NCI-H1105 (cell line): ENCODE measurements at places on chromosomes 12 and 14.

DNA sequence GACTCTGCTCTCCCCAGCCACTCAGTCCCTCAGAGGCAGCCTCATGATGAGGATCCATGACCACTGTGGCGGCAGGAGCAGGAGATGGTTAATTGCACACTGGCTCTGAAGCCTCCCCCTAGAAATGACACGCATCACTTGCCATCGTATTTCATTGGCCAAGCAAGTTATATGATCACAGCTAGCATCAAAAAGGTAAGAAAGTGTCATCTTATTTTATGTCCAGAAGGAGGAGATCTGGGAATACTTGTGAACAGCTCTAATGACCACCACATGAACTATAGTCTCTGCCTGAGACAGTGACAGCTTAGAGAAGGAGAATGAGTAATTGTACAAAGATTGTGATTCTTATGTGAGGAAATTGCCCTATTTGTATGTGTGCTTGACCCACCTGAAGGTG is 363.4 kb downstream of the NUAK1 start:
- no peak for DNase-seq

- DNase-seq = no peak
Measured at GRCh38 chr12:126761420-126761819, 1505.5 kb upstream of the TMEM132C start.

- DNase-seq = no peak
Measured at GRCh38 chr14:94636744-94637412, 24.7 kb downstream of the SERPINA3 start.

DNA sequence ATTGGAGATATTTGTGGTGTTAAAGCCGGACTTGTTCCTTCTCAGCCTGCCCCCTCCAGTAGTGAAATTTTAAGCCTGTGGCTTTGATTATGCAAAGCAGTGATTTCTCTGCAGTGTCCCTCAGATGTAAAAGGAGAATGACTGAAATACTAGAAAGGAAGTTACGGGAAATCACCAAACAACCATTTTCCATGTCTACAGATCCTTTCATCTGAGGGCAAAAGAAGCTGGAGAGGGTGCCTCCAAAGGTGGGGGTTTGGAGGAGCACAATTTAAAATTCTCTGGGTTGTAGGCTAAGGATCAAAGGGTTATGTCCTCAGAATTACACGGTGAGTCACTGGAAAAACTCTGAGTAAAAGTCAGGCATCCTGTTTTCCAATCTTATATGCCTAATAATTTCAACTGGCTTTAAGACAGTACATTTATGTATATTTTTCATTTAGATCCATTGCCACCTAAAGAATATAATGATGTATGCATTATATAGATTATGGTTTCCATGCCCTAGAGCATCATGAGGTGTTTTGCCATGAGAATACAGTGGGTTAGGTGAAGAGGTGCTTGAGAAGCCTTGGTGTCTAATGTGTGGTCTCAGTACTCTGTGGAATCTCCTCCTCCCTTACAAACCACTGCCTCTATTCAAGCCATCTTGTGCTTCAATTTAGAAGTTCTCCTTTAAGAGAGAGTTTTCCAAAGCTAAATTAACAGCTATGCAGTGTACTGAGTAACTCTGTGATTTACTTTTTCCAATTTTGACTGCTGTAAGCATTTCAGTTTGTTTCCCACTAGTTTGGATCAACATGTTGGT is 362.1 kb downstream of the RAD51B start:
- DNase-seq = no peak

- DNase-seq = no peak
Measured at GRCh38 chr12:89664441-89664840, 44.2 kb downstream of the ATP2B1 start.

GRCh38 chr12:50123203-50123602 is 11.2 kb downstream of the COX14 start:
- DNase-seq = no peak

GRCh38 chr12:106551410-106551809 is 31.4 kb upstream of the RFX4 start:
- DNase-seq = no peak

GRCh38 chr14:59816941-59817340 is 53.6 kb downstream of the RTN1 start:
- DNase-seq = no peak

GRCh38 chr12:4705824-4706223 is 14.4 kb upstream of the GALNT8 start:
- no peak for DNase-seq

DNA sequence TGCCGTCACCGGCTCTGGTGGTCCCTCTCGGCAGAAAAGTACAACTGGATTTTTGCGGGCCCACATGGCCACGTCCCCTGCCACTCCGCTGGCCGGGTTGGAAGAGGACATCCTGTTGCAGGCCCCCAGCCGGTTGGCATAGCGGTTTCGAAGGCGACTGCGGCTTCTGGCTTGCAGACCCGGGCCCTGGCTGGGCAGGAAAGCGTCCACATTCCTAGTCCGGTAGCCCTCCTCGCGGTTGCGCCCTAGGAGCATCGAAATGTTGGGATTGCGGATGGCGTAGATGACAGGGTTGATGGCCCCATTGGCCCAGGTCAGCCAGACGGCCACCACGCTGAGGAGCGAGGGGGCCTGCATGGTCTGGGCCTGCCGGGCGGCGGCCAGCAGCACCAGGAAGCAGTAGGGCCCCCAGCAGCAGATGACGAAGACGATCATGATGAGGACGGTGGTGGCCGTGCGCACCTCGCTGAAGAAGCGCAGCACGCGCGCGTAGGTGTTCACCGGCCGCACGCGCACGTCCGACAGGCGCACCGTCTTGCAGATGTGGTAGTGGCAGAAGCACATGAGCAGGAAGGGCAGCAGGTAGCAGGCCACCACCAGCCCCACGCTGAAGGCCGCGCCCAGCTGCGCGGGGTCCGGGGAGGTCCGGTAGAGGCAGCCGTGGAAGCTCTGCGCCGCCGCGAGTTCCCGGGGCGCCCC is 1.2 kb downstream of the GPR135 start:
- DNase-seq = no peak

GRCh38 chr12:124625867-124626675 is 58.7 kb upstream of the NCOR2 start:
- DNase-seq = no peak

DNA sequence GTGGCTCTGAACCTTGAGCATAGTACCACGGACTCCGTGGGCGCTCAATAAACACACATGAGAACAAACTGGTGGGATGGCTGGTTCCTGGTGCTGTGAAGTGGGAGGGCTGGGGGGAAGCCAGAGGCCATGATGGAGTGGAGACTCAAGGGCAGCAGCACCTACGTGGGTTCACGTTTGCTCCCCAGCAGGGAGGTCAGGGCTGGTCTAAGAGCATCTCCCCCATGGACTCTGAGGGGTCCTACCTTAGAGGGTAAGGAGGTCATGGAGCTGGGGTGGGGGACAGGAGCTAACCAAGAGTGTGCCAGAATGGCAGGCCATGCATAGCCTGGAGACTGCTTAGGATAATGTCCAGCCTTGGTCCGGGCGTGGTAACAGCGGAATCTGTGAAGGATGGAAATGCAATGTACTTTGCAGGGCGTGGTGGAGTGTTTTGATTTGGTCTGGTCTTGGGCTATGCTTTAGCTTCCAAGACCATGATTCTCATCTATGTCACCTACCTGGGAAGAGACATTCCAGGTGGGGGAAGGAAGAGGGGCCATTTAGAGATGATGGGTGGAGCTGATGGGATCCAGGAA is 103.0 kb downstream of the PRMT8 start:
- DNase-seq = no peak

DNA sequence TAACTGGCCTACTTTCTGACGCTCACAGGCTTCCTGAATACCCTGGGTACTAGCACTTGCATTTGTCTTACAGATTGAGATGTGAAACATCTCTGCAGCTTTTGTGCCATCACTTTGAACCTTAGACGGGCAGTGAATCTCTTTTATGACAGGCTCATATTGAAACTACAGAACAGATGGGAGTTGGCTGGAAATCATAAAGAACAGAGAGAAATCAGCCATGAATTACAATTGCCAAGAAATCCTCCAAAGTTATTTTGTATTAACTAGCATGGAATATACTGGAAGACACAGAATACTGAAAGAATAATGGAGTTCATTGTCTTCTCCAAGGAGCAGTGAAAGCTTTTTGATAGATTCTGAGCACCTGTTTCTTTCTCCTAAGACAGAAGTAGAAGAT is 32.7 kb downstream of the MYF5 start:
- no peak for DNase-seq

GRCh38 chr14:22088614-22089342 is 415.2 kb upstream of the OR4E1 start:
- DNase-seq = no peak

GRCh38 chr14:77338302-77338701 is 17.5 kb downstream of the GSTZ1 start:
- no peak for DNase-seq

DNA sequence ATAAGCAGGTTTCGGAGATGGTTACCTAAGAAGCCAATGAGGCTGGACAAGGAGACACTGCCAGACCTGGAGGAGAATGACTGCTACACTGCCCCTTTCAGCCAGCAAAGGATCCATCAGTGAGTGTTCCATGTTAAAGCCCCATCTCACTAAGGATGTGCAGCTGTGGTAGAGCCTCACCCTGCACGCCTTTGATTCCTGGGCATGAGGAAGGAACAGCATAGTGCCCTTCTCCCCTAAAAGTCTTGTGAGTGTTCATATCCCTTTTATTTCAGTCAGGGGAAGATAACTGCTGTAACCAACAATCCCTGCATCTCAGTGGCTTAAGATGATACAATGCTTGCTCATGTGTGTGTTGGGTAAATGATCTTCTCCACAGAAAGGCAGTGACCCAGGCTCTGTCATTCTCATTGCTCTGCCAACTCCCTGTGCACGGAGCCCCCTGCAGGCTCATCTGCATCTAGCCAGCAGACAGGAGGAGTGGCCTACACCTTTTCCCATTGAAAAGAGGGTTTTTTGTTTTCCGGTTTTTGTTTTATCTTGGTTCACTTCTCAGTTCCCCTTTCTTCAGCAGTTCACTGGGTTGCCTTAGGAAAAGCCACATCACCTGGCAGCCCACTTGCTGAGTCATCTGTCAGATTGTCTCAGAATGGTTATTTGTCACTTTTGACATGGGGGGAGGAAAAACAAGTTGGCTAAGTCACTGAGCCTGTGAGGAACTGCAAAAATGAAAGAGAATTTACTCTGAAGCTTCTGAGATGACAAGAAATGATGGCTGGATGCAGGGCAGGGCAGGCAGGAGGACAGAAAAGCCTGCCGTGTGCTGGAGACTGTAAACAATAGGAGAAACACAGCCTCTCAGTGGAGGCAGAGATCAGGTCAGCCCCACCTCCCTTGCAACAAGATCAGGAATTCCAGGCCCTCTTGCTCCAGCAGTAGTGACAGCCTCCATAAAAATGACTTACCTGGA is 193.3 kb downstream of the ANO4 start:
- no peak for DNase-seq

DNA sequence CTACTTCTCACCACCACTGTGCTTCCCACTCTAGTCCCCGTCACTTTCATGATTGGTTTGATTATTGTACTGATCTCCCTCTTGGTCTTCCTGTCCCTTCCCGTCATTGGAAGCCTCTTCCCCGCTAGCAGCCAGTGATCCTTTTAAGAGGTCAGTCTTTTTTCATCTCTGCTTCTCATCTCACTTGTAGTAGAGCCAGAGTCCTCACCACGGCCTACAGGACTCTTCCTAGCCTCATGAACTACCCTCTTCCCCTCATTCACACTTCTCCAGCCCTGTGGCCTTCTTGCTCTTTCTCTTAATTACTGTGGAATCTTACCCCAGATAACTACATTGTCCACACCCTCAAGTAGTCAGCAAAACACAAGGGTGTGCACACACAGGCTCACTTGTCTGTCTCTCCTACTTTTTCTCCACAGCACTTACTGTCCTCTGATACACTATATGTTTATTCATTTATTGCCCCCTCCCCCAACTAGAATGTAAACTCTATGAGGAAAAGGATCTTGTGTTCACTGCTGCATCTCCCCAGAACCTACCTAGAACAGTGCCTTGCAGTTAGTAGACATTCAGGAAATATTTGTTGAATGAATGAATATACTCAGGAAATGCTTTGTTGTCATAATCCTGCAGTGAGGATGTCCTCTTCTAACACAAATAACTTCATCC is 66.3 kb downstream of the CKB start:
- DNase-seq = no peak

DNA sequence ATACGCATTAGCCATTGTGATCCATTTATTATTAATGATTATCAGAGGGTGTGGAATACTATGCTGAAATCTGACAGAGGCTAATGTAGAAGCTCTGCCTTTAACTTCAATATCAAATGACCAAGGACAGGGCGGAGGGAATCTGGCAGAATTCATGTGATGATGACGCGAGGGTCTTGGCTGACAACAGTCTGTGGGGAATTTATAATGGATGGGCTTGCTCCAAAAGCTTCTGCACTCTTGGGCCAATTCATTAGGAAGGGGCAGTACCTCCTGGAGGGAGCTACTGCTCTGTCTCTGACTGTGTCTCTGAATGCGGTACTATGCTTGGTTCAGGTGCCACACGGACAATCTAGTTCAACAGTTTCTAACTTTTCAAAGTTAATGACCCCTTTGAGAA is 46.2 kb downstream of the GALNT8 start:
- DNase-seq = no peak
